AG20443 (cell line): ENCODE measurements at places on chromosomes 2 and 18.

DNA sequence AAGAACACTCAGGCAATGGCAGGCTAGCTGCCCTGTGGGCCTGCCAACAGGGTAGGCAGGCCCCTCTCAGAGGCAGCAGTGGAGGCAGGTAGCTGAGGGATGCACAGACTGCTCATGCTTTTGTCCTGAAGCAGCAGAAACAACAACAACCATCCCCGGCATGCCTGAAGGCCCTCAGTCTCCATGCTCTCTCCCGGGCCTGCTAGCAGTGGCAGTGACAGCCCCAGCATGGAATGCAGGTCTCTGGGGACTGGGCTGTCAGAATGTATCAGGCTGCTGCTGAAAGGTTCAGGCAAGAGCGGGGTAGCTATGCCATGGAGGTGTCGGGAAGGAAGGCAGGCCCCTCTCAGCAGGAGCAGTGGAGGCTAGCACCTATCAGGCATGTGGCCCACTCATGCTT is 209.8 kb downstream of the KCNJ3 start:
- no peak for DNase-seq

DNA sequence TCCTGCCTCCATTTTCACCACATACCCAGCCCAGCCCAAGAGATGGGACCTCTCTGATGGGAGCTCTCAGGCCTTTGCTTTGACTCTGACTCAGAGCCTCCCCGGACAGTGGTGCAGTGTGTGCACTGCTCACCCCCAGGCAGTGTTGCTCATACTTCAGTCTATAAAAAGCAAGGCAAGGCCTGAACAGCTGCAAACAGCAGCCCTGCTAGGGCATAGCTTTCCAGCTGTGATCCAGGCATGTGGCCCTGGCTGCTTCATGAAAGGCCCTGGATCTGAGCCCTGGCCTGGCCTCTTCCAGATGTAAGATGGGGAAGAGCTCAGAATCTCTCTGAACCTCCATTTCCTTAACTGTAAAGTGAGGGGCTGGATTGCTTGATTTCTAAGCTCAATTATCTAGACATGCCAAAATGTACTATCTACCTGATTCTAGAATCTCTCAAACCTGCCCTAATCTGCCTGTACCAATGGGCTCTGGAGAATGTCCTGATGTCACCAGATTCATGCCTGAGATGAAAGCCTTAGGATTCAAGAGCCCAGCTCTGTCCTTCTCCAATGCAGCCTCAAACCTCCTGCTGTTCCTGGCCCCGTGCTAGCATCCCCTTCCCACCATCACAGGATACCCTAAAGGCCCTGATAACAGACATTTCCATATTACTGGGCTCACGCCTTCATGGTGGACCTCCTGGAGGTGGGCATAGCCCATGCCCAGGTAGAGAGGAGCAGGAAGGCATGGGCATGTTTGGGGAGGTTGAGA is 206.9 kb downstream of the ARL4C start:
- DNase-seq, result peak; percentile 87

GRCh38 chr18:70158992-70159717 is 46.3 kb downstream of the RTTN start:
- DNase-seq, result no peak

DNA sequence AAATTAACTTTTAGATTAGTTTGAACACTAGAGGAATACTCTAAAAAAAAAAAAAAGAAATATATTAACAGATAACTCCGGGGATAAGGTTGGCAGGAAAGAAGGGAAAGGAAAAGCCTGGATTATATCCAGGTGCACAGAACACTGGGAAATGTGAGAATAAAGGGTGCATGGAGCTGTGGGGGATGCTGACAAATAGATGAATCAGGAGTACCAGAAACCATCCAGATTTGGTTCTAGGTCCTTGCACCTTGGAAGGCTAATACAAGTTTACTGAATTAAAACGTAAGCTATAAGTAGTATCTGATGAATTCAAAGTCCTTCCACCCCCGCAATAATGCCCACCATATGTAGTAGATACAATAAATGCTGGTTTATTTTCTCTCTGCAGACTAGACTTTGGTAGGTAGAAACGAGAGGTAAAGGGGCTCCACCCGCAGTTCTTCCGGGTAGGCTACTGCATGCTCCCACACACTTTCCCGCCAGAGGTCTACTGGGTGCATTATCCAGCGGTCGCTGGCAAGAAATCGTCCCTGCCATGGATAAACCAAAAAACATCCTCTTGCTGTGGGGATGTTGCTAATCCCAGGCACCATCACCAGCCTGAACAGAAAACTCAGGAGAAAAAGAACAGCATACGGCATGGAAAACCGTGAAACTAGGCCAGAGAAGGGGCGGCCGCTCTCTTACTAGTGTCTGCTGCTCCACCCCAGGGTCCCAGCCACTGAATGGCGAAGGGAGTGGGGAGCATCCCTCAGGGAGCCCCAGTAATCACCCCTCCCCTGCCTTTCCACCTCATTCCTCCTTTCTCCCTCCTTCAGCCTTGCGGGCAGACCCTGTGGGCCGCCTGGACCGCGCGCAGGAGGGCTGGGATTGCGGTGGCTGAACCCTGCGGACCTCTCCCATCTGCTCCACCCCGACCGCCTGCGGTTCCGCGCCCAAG is 1.5 kb downstream of the CNRIP1 start:
- peak; percentile 35 for DNase-seq

GRCh38 chr2:214127571-214127970 is 283.3 kb upstream of the VWC2L start:
- DNase-seq, result peak; percentile 76

GRCh38 chr2:150485871-150486538 is 1.5 kb downstream of the RND3 start:
- DNase-seq, result peak; percentile 65

- peak; percentile 60 for DNase-seq
These were observed 627 bp downstream of the CDCA7 start for GRCh38 chr2:173355132-173355865.

DNA sequence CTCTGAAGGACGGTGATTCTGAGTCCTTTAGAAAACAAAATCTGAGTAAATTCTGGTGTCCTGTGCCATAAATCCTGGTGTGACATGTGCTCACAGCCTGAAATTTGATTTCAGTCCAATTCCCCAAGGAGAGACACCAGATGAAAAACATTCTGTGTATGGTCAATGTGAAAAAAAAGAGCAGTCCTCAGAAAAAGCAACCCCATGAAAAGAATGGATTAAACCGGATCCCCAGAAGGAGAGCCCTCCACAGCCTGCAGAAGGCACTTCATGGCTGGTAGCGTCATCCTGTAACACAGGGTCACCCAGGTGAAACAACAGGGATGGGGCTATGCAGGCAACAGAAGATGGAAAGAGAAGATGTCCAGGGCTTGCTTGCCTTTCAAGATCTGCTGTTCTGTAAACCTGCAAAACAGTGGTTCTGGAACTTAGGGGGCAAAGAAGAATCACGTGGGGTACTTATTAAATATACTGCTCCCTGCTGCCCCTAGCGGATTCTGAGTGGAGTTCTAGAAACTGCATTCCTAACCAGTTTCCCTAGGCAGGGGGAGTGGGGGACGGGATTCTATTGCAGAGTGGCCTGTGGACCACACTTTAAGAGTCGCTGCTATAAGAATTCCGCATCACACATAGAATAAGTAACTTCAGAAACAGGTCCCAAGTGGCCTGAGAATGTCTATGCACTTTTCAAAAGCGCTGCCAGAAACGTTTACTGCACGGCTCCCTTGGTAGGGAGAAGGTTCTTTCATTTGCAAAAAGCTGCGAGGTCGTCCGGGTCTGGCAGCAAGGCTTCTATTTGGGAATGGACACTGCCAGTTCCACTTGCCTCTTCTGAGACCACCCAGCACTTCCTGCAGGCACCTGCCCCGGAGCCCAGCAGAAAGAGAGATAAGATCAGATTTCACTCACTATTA is 118.9 kb upstream of the ARL5A start:
- peak; percentile 43 for DNase-seq

- DNase-seq, result no peak
These were observed 284.0 kb downstream of the CCDC102B start for GRCh38 chr18:69081846-69082245.

GRCh38 chr2:234405462-234405861 is 91.4 kb downstream of the ARL4C start:
- DNase-seq, result no peak

DNA sequence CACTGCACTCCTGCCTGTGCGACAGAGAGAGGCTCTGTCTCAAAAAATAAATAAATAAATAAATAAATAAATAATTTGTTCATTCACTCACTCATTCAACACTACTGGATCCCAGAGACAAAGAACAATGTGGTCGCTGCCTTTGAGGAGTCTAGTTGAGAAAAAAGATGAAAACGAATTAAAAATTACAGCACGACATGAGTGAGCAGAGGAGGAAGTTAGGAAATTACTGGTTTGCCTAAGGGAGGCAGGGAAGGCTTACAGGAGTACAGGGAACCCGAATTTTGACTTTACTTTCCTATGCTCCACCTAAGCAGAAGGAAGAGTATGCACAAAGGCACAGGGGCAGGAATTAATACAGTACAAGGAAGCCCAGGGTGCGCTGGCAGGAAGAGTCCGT is 4.2 kb upstream of the KCMF1 start:
- no peak for DNase-seq

GRCh38 chr2:157155992-157156391 is 101.5 kb upstream of the GALNT5 start:
- DNase-seq, result no peak

DNA sequence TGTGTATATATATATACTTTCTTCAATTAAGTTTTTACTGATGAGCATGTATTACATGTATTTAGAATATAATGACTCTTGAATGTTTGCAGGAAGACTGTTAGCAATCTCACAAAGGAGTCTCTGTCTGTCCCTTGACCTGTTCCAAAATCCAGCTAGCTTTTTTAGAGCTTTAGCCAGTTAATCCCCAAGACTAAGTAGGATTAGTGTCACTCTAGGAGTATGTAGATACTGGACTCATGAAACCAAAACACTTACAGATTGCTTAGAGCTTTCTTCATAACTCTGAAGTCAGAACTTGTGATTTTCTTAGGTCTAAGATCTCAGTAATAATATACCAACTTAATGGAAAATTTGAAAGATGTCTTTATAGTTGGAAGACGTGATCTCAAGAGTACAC is 2.2 kb downstream of the UBXN4 start:
- no peak for DNase-seq

DNA sequence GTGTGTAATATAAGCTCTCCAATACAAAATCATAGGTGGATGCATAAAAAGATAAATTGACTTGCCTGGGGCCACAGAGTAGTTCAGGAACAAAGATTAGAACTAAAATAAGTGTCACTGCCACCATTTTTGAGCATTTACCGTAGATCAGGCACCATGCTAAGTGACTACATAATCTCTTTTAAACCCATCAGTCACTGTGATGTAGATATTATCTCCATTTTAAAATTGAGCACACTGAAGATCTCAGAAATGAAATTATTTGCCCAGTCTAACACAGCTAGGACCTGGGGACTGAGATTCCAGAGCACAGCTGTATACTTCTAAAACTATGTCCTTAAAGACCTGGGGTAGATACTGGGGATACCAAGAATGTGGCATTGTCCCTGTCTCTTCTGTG is 737.3 kb downstream of the CNTNAP5 start:
- no peak for DNase-seq

- no peak for DNase-seq
These were observed 17.9 kb downstream of the GKN1 start for GRCh38 chr2:68992341-68992740.

DNA sequence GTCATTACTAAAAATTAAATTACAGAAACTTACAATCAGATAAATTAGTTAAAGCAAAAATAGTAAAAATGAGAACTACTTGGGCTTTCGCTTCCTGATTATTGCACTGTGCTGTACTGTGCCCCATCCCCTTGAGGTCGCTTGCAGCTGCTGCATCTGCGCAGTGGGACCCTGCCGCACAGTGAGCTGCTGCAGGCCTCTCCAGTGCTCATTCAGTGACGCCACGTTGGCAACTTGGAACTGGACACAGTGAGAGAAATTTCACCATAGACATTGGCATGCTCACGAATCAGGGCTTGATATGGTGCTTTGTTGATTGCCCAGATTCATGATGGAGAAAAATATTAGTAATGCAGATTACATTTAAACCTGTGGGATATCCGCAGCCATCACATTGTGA is 290.8 kb upstream of the MYT1L start:
- no peak for DNase-seq

DNA sequence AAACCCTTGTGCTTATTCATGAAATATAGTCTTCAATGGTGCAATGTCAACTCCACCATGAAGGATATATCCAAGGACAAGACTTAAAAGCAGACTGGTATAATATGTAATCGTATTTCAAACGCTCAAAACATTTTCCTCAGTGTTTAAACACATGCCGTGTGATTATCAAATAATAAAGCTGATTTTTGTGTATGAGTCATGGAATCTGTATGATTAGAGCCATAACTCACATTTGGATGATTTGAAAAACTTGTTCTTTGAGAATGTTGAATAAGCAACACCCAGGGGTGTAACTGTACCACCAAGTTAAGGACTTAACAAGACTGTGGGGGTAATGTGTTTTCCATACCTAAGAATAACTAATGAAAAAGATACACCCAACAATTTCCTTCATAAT is 215.3 kb downstream of the STK39 start:
- DNase-seq, result no peak

DNA sequence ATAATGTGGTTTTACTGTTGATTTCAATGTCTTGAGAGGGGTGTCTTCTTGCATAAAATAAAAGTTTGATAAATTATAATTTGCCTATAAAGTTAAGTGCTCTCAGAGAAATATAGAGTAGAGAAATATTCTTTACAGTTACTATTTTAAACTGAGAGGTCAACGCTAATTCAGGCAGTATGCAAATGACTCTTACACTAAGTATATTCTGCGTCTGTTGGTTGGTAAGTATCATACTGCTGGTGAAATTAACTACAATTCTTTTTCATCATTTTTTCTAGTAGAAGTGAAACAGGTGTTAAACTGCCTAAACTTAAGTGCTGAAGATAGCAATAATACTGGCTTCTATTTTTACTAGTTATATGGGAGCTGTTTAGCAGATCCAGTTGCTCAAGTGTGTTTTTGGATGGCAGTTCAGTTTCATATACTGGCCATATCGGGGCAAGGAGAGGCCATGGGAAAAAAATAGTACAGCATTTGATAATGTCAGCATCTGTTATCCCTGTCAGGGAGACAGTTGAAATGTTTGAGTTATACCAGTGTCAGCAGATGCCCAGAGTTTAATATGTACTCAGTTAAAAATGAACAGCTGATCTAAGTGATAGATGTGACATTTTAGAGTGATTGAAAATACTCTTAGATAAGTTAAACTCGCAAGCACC is 86.2 kb downstream of the MIB1 start:
- DNase-seq, result no peak

DNA sequence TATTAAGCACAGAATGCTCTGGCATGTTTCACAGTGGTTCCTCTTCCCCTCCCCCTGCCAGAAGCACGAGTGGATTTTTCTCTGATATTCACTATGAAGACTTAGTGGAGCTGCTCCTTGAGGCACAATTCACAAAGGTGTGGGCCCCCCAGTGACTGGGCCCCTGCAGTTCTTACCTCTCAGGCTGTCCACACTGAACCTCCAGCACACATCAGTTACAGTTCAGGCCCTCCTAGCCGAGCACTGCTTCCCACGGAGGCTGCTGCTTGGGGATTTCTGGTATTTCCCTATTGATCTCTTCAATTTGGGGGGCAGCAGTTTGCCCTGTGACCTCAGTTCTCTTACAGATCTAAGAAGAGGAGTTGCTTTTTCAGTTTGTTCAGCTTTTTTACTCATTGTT is 236.1 kb downstream of the SH3RF3 start:
- no peak for DNase-seq

- DNase-seq, result no peak
These were observed 89.9 kb downstream of the TMEM18 start for GRCh38 chr2:587087-587960.
